ENCODE measurements at places on chromosomes 16 and 17. TPM values are rescaled to one million over a fixed set of nuclear protein-coding genes. Genes with fewer than 3 reads are reported as not detected.
A peak's percentile ranks its signal among the peaks of the same experiment; 100 is the strongest.

Gene B4GALNT2
- total RNA-seq: under 0.01 TPM

DNA sequence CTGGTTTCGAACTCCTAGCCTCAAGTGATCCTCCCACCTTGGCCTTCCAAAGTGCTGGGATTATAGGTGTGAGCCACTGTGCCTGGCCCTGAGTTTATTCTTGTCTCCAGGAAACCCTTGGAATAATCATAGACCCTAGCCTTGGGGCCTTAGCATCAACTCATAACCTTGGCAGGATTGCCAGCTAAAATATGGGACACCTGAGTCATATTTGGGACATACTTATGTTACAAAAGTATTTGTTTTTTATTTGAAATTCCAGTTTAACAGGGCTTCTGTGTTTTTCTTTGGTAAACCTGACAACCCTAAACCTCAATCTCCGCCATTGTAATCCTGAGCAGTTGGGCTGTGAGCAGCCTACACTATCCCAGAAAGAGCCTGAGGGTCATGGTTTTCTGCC is 28.6 kb upstream of the TNS4 start:
- DNase-seq: no peak

DNA sequence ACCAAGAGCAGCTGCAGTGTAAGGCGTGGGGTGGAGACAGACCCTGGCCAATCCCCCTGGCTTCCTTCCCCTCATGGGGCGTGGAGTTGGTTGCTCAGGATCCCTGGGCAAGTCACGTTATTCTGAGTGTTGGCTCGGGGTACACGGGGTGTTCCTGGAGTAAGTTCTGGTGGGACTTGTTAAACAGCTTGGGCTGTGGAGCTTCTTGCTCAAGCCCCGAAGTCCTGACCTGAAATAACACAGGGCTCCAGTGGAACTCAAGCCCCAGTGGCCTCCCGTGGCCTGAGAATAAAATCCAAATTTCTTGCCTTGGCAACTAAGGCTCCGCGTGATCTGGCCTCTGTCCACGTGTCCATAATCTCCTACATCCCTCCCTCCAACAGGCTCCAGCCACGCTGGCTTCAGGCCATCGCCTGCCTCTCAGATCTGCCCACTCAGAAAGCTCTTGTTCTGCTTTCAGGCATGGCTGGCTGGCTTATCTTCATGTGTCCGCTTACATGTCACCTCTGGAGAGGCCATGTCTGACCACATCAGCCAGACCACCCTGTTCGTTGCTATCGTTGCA is 49.3 kb upstream of the BCO1 start:
- DNase-seq: no peak

- DNase-seq: peak; percentile 70
These were observed 346.9 kb downstream of the FOXL1 start for GRCh38 chr16:86925067-86925791.

- DNase-seq: no peak
These were observed 4.9 kb upstream of the MYLK3 start for GRCh38 chr16:46753015-46753414.

GRCh38 chr17:66625311-66625767 is 209.6 kb upstream of the CACNG5 start:
- DNase-seq: peak; percentile 61

Gene RRAD
- total RNA-seq: 1.0 TPM

Gene TP53TG3F
- total RNA-seq: not detected

Gene MYO15B
- total RNA-seq: 5.3 TPM

Gene KIF2B
- not detected for total RNA-seq

- no peak for DNase-seq
These were observed 1.1 kb upstream of the NTN1 start for GRCh38 chr17:9020096-9020823.

Gene NTN3
- total RNA-seq: under 0.01 TPM

Gene ZKSCAN2
- total RNA-seq: 2.8 TPM

Gene ATP1B2
- total RNA-seq: not detected

Gene EVPLL
- total RNA-seq: not detected

- DNase-seq: no peak
These were observed 124.3 kb upstream of the IRX5 start for GRCh38 chr16:54806378-54806777.

Gene TRIM65
- total RNA-seq: 31.9 TPM

GRCh38 chr16:50440991-50441390 is 72.2 kb upstream of the BRD7 start:
- DNase-seq: no peak

GRCh38 chr16:58098207-58099096 is 30.7 kb downstream of the CFAP20 start:
- DNase-seq: no peak

Gene TMC5
- under 0.01 TPM for total RNA-seq

DNA sequence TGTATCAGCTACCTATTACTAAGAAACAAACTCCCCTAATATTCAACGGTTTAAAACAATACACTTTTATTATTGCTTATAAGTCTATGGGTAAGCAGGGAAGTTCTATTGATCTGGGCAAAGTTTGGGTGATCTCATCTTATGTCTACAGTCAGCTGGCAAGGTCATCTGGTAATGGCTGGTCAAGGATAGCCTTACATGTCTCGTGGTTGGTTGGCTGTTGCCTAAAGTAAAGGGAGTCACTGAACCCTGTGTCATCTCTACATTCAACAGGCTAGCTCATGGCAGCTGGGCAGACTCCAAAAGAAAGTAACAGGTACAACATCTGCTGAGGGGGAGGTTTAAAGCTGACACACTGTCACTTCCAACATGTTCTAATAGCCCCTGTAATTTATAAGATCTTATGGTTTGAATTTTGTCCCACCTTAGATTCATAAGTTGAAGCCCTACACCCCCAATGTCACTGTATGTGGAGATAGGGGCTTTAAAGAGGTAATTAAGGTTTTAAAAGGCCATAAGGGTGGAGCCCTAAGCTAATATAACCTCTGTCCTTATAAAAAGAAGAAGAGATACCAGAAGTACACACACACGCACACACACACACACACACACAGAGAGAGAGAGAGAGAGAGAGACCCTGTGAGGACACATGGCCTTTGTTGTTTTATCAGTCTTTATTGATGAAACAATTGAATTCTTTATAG is 419.1 kb downstream of the NPIPA8 start:
- no peak for DNase-seq

DNA sequence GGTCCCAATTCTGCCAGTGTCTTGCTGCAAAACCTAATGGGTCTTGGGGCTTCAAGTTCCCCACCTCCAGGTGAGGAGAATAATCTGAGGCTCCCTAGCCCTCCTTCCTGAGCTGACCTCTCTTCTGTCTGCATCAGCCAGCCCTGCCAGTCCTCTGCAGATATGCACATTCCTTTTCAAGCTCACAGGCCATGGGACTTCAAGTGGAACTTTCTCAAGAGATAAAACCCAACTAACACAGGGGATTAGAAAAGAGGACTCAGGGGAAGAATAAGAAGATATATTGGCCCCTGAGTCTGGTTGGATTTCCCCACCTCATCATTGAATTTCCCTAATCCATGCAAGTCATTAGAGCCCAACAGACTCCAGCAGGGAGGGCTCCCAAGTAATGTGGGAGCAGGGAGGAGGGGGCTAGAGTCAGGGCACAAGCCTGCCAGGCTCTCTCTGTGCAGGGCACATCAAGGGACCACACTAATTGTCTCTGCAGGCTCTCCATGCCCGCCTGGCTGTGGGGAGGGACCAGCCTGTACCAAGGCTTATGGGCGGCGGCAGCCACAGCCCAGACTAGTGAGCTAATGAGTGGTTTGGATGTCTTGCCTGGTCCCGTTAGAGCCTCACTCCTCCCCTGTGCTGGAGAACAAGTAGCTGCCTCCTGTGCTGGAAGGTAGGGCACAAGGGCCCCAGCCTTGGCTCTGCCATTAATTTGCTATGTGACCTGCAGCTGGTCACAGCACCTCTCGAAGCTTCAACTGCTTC is 1.2 kb downstream of the KRT14 start:
- DNase-seq: no peak

Gene ENDOV
- 26.9 TPM for total RNA-seq

Gene OR4D2
- not detected for total RNA-seq

GRCh38 chr17:51888816-51889215 is 269.7 kb downstream of the CA10 start:
- DNase-seq: no peak

Gene ST6GALNAC2
- total RNA-seq: 0.25 TPM

Gene ZFHX3
- total RNA-seq: 4.4 TPM

Gene TRAPPC1
- total RNA-seq: 80.7 TPM

Gene SLC5A11
- 0.13 TPM for total RNA-seq

Gene HELZ
- 34.5 TPM for total RNA-seq

Gene PRDM7
- not detected for total RNA-seq

Gene ABCA8
- under 0.01 TPM for total RNA-seq

Gene SEPTIN12
- total RNA-seq: not detected

- DNase-seq: no peak
These were observed 4.0 kb upstream of the FTSJ3 start for GRCh38 chr17:63831505-63831904.

- no peak for DNase-seq
These were observed 17.4 kb downstream of the NGFR start for GRCh38 chr17:49512296-49513043.

Gene CNTNAP1
- 11.5 TPM for total RNA-seq

GRCh38 chr17:795721-796120 is 13.6 kb downstream of the MRM3 start:
- DNase-seq: no peak

GRCh38 chr17:13520899-13521572 is 80.7 kb downstream of the HS3ST3A1 start:
- DNase-seq: no peak

GRCh38 chr16:4944333-4945281 is 7.7 kb upstream of the PPL start:
- DNase-seq: peak; percentile 78

Gene CCL4
- total RNA-seq: not detected

DNA sequence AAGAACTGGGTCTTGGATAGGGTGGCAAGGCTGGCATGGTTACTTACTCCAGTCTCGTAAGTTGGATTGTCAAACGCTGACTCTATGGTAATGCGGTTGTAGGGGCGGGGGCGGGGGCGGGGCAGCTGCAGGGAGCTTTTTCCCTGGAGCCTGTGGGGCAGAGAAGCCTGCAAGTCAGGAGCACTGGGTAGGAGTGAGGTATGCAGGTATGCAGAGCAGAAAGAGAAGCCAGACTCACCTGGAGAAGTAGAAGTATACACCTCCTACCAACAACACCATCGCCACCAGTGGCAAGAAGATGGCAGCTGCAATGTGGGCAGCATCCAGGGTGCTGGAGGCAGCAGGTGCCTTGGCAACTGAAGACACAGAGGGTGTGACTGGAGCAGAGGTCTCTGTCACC is 4.8 kb upstream of the PHF12 start:
- DNase-seq: no peak

DNA sequence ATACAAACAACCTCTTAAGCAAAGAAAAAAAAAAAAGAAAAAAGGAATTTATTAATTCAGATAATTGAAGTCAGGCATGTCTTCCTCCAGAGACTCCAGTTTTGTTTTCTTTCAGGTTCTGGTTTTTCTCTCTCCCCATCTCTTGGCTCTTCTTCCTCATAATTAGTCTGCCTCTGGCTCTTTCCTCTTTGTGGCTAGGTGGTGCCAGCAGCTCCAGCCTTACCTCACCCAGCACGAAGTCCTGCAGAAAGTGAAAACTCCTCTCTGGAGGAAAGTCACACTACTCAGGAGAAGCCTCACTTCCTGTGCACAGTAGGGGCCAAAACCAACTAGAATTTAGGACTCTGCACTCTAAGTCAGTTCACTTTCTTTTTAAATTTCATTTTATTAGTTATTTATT is 10.3 kb upstream of the NFAT5 start:
- no peak for DNase-seq

Gene IFI35
- 6.2 TPM for total RNA-seq

DNA sequence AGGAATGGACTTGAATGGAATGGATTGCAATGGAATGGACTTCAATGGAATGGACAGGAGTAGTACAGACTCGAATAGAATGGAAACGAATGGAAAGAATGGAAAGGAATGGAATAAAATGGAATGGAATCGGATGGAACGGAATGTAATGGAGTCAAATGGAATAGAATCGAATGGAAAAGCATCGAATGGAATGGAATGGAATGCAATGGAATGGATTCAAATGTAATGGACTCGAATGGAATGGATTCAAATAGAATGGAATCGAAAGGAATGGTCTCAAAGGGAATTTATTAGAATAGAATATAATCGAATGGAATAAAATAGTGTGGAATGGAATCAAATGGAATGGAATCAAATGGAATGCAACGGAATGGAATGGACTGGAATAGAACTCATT is 484.9 kb upstream of the WSB1 start:
- peak; percentile 38 for DNase-seq

DNA sequence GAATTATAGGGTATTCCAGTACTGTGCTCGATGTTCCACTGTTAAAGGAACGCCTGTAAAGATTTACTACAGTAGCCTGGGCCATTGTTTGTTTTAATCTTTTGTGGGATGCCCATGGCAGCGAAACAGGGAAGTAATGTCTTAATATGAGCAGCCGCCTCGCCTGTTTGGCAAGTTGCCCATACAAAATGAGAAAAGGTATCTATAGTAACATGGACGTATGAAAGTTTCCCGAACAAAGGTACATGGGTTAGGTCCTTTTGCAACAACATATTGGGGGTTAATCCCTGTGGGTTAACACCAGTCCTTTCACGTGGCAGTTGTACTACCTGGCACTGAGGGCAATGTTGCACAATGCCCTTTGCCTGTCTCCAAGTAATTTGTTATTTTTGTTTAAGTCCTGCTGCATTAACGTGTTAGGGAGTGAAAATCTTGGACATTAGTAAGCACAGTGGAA is 21.1 kb upstream of the TMC5 start:
- DNase-seq: no peak

DNA sequence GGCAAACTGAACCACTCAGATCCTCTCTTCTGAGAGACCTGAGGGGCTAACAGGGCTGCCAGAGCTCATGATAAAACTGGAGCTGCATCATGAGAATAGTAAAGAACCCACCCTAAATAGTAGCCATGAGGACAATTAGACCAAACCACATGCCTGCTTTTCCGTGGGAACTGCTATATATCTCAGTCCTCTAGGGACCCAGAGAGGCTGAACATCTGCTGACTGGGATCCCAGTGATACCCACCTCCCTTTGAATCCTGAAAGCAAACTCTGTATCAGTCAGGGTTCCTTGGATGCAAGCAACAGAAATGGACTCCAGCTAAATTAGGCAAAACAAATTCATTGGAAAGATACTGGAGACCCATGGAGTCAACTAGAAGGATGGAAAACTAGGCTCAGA is 6.5 kb downstream of the MT1X start:
- DNase-seq: no peak

Gene CLEC3A
- not detected for total RNA-seq

Gene DPEP2
- total RNA-seq: 25.5 TPM

Gene RBFOX1
- total RNA-seq: not detected

Measured in dermis microvascular lymphatic vessel endothelial cell (primary cell).